ENCODE measurements at places on chromosomes 2 and 18.

DNA sequence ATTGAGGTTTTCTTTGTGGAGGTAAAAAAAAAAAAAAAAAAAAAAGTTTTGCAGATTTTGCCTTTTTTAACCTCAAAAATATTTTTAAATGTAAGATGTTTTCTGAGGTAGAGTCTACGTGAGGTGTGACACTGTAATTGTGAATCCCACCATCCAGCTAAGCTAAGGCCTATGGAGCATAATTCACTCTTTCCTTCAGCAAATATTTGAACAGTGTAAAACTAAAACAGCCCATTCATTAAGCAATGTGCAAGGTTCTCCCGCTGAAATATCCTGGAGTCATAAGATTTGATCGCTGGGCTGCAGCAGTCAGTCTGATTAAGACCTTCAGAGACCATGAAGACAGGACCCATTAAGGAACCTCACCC lies 105.1 kb downstream of the HNRNPLL start:
- DNase-seq = no peak

GRCh38 chr2:184628051-184628450 lies 29.7 kb downstream of the ZNF804A start:
- DNase-seq = no peak

DNA sequence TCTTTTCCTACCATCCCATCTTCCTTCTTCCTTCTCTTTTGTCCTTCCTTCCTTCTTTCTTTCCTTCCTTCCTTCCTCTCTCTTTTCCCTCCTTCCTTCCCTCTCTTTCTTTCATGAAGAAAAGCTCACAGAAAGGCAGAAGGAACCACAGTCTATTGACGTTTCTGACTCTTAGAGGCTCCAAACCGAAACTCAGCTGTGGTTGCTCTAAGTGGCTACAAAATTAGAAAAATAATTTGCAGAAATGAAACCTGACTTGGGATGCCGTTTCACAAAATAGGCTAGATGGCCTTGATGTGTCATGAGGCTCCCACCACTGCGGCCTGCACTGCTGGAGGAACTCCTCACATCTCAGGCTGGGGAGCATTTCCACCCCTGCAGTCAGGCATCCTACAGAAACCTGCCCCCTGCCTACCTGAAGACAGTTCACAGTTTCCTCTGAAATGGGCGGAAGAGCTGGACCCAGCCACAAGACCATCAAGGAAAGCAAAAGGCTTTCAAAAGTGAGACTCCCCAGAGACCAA lies 165.6 kb downstream of the SMAD7 start:
- no peak for DNase-seq

DNA sequence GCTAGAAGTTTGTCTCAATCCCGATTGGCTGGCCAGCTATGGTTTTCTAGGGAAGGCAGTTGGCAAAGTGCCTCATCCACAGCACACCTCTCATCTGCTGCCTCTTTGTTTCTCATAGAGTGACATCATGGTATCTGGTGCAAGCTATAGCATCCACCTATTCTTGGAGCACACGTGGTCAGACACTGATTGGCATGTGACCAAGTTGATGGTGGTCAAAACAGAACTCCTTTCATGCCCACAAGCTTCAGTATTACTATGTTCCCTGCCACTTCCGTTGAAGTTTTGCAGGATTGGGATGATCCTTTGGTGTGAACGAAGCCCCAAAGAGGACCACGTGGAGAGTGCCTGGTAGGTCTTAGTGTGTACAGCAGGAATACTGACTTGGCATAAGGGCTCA lies 28.8 kb downstream of the TTC32 start:
- DNase-seq = no peak

DNA sequence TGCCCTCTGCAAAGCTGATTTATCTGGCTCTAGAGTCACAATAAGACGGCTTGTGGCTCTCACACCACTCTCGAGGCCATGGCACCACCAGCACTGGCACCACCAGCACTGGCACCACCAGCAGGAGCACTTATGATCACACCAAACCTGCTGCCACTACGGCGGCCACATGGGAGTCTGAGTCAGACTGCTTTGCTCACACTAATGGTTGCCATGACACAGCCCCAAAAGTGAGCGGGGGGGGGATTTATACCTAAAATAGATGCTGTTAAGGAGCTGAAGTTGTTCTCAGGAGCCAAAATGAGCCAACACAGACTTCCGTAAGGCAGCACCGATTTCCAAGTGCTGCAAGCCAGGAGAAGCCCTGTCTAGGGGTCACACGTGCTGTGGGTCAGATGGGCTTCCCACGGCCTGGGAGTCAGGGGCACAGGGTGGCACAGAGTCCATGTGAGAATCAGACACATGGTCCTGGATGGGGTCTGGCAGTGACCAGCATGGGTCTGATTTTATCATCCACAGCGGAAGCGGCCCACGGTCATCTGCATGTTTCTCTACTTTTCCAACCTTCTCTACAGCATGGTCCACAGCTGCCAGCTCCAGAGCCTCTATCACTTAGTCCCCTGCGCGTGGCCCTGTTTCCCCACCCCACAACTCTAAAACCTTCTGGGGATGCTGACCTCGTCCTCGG lies 16.7 kb downstream of the DNMT3A start:
- DNase-seq = no peak

GRCh38 chr2:70103531-70104061 lies 16.3 kb downstream of the PCBP1 start:
- no peak for DNase-seq

DNA sequence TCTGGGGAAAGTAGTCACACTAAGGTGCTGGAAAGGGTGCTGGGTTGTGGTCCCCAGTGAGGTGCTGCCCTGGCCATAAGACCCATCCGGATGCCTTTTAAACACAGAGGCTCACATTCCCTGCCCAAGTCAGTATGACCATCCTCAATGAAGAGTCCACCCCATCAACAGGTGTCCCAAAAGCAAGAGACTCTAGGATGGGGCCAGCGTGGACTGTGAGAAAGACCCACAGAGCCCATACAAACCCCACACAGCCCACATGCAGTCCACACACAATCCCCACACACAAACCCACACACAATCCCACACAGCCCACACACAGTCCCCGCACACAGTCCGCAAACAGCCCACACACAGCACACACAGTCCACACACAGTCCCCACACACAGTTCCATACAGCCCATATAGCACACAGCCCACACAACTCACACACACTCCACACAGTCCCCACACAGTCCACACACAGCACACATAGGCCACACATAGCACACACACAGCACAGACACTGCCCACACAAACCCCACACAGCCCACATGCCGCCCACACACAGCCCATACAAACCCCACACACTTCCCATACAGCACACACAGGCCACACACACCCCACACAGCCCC lies 241.4 kb upstream of the SALL3 start:
- DNase-seq = no peak

DNA sequence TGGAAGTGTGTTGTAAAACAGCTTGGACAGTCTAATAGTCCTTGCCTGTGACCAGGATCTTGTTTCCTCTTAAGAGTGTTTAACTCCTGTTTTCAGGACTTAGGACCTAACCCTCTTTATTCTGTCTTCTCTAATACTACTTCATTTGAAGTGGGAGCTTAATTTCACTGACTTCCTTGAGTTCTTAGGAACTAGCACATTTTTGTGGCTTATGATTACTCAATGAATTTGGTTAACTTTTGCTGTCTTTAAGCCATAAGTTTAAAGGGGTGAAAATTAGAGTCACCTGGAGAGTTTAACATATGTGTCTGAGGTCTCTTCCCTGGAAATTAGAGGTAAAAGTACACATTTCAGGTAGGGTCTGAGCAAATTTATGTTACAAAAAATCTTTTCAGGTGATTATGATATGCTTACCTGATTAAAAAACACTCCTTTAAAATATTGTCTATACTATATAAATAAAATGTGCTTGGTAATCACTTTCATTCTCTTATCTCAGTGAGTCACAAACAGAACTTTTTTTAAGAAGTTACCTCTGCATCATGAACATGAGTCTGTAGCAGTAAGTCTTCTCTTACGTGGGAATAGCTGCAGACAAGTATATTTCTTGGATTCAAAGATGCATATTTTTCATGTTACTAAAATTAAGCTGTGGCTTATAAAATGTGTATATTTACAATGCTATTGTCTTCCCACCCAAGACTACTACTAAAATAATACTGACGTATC lies 52.7 kb downstream of the ATP9B start:
- DNase-seq = no peak

DNA sequence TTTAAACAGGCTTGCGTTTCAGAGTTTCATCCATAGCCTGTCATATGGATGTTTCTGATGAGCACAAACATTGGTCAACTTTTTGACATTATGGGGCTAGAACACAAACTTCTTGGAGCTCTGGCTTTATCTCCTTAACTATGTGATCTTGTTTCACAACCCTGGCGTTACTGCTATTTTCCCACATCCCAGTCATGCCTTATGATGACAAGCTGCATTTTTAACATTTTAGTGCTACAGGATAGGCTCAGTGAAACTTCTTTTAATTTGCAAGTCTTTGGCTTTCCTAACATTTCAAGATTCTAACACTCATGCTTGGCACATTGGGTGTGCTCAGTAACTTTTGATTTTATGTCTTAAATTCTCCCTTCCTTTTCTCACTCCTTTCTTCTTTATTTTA lies 21.0 kb upstream of the PDE1A start:
- DNase-seq = no peak

- no peak for DNase-seq
These were observed 223.2 kb upstream of the PIK3C3 start for GRCh38 chr18:41731884-41732283.

DNA sequence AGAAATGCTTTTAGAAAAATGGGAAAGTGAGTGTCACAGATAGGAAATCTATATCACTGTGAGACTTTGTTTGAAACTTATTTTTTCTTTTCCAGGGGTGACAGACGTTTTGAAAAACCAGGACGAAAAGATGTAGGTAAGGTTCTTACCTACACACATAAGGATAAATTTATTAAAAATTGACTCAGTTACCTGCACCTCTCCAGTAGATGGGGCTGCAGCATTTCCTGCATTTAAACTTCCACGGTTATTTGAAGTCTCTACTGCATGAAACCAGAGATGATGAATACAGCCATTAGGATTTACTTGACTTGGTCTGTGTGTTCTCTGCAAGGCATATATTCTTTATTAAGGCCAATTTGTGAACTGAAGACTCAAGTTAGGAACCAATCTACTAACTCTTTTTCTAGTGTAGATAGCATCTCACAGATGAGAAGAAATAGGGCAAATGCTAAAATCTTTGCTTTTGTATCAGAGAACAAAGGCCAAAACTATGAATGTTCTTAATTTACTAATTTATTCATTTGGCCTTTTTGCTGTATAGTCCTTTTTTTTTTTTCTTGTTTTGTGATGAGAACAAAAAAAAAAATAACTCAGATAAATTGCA lies 15.0 kb downstream of the KCNJ13 start:
- peak; percentile 9 for DNase-seq

DNA sequence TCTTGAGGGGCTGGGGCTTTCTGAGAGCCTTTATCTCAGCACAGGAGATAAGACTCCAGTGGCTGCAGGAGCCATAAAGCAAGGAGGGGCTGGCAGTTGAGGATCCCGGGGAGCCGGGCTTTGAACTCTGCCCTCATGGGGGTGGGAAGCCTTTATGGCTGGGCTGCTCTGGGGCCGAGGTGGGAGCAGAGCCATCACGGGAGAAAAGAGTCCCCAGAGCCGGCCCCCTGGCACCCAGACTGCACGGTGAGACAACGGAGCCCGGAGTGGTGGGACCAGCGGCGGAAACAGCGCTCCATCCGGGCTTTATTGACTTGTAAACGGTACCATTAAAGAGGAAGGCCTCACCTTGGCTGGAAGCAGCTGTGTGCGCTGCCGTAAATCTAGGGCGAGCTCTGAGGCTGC lies 162.6 kb downstream of the MYCN start:
- no peak for DNase-seq

DNA sequence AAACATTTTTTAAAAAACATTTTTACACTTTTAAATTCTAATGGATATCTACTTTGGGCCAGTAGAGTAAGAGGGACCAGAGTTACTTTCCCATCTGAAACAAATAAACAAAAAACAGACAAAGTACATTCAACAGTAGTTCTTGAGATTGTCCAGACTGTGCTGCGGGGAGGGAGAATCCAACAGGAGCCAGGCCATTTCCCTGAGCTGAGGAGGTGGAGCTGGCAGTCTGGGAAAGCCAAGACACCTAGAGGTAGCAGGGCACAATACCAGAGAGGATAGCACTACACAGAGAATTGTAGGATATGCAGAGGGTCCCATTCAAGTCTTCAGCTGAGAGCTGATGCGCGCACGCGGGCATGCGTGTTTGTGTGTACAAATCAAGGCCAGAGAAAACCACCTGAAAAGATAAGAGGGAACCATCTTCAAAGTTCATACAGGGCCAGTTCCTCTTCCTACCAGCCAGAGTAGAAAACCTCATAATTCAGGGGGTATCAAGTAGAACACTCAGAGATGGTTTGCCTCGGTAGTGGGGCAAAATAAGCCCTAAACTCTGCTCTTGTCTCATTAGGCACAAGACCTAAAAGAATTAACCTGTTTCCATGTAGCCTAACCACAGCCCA lies 44.0 kb downstream of the PTRHD1 start:
- no peak for DNase-seq

- no peak for DNase-seq
These were observed 136.5 kb upstream of the CDH20 start for GRCh38 chr18:61196750-61197149.

GRCh38 chr18:4906856-4907255 lies 290.2 kb downstream of the AKAIN1 start:
- DNase-seq = no peak

DNA sequence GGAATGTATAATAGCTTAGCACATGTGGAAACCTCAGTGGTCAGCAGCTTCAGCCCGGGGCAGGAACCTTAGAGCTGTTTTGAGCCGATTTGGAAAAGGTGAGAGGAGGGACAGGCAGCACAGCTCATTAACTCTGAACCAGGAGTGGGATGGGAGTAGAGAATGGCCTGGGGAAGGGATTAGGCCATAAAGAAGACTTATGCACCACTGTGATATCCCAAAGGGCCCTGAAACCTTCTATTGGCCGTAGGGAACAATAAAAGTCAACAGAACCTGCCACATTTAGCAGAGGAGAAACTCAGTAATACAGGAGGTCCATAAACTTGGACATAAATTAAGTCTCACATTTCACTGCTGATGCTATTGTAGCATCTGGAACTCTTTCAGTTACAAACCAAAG lies 124.2 kb upstream of the REV1 start:
- DNase-seq = no peak

DNA sequence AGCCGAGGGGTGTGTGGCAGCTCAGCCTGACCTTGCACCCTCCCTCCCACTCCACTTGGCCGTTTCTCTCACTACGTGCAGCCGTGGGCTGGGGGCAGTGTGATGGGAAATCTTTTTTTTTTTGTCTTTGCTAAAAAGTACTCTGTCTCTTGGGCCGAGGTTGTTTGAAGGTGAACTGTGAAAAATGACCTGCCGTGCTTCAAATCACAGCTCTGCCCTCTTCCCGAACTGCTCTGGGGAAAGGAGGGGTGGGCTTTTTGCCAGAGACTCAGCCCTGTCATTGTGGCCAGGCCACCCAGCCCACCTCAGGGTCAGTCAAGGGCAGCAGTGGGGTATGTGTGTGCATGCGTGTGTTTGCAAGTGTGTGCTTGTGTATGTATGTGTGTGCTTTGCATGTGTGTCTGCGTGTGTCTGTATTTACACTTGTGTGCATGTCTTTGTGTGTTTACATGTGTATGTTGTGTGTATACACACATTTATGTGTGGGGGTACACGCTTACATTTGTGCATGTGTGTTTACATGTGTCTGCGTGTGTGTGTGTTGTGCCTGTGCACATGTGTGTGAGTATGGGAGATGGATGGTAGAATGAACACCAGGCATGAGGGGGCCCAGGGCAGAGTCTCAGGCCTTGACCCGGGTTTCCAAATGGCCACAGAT lies 61.3 kb upstream of the HAAO start:
- no peak for DNase-seq

Measured in activated T-helper 1 cell treated with anti-CD3 and anti-CD28 coated beads, Interleukin-2, amount 50 U/mL, for 16 hours (primary cell).